ENCODE measurements at places on chromosomes 2 and 18. TPM values are rescaled to one million over a fixed set of nuclear protein-coding genes. Genes with fewer than 3 reads are reported as not detected.

- DNase-seq: no peak
Observed at GRCh38 chr2:34416856-34417255, 817.8 kb upstream of the FAM98A start.

Gene FBXO15
- total RNA-seq: 0.51 TPM

GRCh38 chr2:26457695-26458364 lies 20.1 kb downstream of the OTOF start:
- no peak for DNase-seq

Gene LYPD1
- 3.3 TPM for total RNA-seq

- DNase-seq: peak; percentile 66
Observed at GRCh38 chr2:85355521-85355920, 952 bp downstream of the ELMOD3 start.

GRCh38 chr18:2854875-2855274 lies 8.1 kb downstream of the EMILIN2 start:
- no peak for DNase-seq

Gene DUSP19
- 8.6 TPM for total RNA-seq

Gene PLB1
- 2.0 TPM for total RNA-seq

- DNase-seq: no peak
Observed at GRCh38 chr18:50870138-50870845, 8.6 kb upstream of the ME2 start.

GRCh38 chr2:233210843-233211547 lies 40.5 kb upstream of the ATG16L1 start:
- peak; percentile 83 for DNase-seq

Gene RIT2
- total RNA-seq: not detected

Gene INHA
- 0.59 TPM for total RNA-seq

- no peak for DNase-seq
Observed at GRCh38 chr18:60555625-60556024, 183.1 kb upstream of the MC4R start.

DNA sequence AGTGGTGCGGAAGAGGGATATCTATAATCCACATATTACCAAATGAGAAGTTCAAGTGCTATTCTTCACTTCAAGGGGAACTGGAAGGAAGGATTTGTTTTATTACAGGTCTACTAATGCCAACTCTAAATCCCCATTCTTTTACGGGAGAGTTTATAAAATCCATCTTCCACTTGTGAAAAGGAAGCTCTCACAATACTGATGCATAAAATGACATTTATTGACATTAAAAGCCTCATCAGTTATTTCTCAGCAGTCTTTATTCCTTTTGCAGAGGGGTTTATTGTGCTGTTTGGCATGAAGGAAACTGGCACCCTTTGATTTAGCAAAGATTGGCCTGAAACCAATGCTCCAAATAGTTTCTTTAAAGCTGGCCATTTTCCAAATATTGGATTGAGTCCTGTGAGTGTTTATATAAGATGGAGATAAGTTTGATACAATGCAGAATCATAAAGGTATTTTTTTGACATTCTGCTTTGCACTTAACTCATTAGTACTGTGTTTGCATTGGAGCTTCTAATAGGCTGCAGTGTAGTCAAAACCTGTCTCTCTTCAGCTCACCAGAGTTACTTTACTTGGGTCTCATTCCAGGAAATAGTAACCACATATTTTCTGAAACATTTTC lies 26.6 kb downstream of the LRP1B start:
- DNase-seq: no peak

- no peak for DNase-seq
Observed at GRCh38 chr2:241269707-241270520, 45.6 kb downstream of the HDLBP start.

Gene DTNA
- total RNA-seq: 208 TPM

- DNase-seq: no peak
Observed at GRCh38 chr2:62208074-62208757, 12.3 kb downstream of the B3GNT2 start.

- no peak for DNase-seq
Observed at GRCh38 chr2:12990523-12990922, 273.8 kb downstream of the TRIB2 start.

Data from cardiac septum (tissue), 1 donor.